ENCODE measurements at places on chromosomes 11 and 22.

GRCh38 chr11:216081-216974 lies 8.8 kb downstream of the RIC8A start:
- no peak for DNase-seq

GRCh38 chr22:23047742-23048141 lies 22.6 kb upstream of the GNAZ start:
- DNase-seq = no peak

DNA sequence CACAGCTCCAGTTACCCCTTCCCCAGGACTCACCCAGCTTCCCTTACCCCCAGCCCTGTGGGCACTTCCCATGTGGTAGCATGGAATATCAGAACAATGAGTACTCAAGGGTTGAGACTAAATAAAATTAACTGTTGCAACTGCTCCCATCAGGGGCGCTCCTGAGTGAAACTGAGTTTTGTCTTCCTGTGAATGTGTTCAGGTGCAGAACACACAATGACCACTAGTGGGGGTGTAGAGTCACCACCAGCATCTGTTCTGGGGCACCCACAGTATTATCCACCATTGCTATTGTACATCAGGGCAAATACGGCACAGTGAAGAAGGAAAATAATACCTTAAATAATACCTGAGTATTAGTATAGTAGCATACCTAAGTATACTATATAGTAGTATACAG lies 689.7 kb downstream of the TBC1D22A start:
- DNase-seq = no peak

GRCh38 chr11:12846786-12847615 lies 162.1 kb upstream of the RASSF10 start:
- no peak for DNase-seq

DNA sequence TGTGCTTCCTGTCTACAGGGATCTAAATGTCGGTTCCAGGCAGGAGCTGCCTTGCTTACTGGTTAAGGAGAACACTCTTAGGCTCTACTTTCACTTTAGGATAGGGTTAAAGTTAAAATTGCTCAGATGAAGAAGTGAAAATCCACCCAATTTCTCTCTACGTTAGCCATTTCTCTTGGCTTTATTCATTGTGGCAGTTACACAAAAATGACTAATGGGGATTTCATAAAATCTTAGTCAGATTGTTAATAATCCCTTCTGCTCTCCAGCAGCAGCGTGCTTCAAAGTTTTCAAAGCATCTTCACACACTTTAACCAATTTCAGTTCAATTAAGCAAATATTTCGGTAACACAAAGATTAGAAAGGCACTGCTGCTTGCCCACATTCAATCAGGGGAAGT lies 58.4 kb upstream of the RCN1 start:
- no peak for DNase-seq

GRCh38 chr11:111229604-111230003 lies 15.9 kb upstream of the POU2AF2 start:
- no peak for DNase-seq
